Thymus (tissue), 14 donors: ENCODE measurements at places on chromosomes 3 and 15. TPM values are rescaled to one million over a fixed set of nuclear protein-coding genes. Genes with fewer than 3 reads are reported as not detected.
A peak's percentile ranks its signal among the peaks of the same experiment; 100 is the strongest.

- DNase-seq, result no peak
These were observed 16.8 kb upstream of the SMAD3 start for GRCh38 chr15:67048281-67049279.

Gene SKOR1
- total RNA-seq, result 0.14 TPM

Gene ST8SIA2
- total RNA-seq, result 2.1 TPM

Gene GPR160
- 7.7 TPM for total RNA-seq

DNA sequence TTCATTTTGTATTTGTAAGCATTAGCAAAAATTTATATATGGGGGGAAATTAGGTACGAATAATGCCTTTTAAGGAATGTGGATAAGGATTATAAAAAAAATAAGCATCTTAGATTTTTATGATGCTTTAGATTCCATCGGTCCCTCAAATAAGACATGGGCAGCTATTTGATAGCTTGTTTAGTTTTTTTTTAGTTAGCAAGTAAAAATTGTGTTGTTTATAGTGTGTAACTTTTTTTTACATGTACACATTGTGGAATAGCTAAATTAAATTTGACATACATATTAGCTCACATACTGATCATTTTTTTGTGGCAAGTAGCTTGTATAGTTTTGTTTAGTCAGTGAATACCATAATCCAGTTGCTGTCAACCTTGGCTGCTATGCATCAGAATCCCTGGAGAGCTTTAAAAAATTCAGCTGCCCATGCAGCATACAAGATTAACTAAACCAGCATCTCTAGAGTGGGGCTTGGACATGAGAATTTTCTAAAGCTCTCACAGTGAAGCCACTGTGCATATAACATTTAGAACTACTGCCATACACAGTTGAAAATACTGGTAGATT is 53.9 kb downstream of the TMOD3 start:
- DNase-seq, result no peak

Gene HLTF
- total RNA-seq, result 28.5 TPM

Gene DNASE1L3
- 52.0 TPM for total RNA-seq

- DNase-seq, result no peak
These were observed 79.0 kb upstream of the DCLK3 start for GRCh38 chr3:36843065-36844051.

DNA sequence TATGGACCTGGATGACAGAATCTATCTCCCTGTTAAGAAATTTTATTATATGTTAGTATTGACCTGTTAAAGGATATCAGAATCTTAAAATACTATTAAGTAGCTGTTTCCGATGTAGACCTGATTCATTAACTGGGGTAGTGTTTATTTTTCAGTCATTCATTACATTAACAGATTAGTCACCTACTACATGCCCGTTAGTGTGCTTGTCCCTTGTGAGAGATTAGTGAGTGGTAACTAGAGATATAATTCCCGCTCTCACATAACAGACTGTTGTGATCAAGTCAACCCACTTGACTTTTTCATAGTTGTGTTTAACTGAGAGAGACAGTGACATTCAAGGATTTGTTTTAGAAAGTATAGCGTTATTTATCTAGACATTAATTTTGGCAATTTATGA is 166.8 kb downstream of the TCF12 start:
- DNase-seq, result no peak

Gene ACKR2
- 0.14 TPM for total RNA-seq

DNA sequence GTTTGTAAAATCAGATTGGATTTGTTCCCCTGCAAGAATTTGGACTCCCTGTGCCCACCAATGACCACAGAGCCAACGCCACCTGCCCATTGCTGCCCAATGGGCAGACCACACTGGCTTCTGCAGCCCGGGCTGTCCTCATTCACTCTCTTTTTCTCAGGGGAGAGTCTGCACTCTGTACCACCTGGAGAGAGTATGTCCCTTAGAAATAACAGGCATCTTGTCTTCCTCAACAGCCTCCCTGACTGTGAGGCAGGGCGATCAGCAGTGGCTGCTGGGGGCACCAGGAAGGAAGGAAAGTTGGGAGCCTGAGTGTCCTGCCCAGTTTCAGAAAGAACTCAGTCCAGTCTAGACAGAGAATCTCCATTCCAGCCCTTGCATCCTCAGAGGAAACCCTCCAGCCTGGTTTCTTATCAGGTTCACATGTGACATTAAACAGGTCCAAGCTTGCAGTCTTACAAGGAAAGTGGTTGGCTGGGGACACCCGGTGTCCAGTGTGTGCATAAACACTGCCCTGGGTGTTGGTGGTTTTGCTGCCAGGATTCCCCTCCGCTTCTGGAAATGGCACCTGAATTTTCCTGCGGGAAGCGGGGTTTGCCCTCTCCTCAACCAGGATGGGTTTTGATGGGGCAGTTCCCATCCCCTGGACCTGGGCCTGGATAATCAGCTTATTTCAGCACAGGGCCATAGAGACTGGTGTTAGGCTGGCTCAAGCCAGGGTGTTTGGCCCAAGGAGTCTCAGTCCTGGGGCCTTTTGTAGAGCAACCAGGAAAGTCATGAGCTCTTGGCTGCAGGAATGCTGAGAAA is 37.2 kb downstream of the SSUH2 start:
- no peak for DNase-seq

- no peak for DNase-seq
These were observed 419.8 kb upstream of the NR2F2 start for GRCh38 chr15:95910643-95911212.

DNA sequence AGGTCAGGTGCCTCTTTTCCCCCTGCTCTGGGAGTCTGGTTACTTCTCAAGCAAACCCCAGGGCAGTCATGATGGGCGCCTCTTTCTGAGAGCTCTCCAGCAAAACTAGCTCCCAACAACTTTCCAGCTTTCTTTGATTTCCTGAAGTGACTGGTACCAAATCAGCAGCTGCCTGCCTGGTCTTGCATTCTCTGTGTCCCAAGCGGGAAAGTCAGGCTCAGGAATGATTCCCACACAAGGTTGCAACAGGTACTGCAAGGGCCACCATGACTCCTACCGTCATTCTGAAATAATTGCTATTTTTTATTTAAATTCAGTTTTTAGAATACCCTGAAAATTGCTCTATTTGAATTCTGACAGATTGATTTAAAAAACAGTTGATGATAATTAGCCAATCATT is 658.7 kb downstream of the SQOR start:
- DNase-seq, result no peak

DNA sequence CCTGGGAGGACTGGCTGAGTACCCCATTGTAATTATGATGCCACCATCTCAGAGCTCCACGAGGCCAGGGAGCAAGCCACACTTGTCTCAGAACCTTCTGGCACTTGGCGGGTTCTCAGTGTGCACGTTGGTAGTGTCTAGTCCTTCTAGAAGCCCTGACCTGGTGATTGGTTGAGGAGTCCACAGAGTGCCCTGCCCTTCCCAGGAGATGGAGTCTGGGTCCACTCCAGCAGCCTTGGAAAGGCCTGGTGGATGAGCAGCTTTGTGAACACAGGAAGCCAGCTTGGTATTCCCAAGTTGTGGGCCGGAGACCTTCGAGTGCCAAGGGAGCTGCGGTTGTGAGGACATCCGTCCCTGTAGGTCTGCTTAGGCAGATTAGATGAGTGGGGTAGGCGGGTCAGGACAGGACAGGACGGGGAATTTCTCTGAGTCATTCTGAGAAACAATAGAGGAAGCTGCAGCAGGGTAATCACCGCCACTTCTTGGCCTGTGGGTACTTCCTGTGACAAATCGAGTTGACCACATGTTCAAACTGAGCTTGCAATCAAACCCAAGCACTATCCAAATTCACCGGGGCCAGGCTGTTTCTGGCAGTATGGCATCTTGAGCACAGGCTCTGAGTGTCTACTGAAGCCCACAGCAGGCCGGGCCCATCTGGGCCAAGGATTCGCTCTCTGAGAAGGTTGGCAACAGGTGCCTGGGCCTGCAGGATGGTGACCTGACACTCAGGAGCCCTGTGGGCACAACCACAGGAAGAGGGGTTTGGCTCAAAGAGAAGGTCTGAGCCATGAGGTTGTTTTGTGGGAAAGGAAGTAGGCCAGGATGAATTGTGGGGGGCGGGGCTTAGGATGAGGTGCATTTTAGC is 71.5 kb upstream of the PLXNA1 start:
- peak; percentile 66 for DNase-seq

- DNase-seq, result peak; percentile 64
These were observed at the start of gene RASA2 for GRCh38 chr3:141486746-141487520. TSS of gene RASA2 (plus strand) at chr3:141487027. CDS start at chr3:141487084, 57 bp downstream.

DNA sequence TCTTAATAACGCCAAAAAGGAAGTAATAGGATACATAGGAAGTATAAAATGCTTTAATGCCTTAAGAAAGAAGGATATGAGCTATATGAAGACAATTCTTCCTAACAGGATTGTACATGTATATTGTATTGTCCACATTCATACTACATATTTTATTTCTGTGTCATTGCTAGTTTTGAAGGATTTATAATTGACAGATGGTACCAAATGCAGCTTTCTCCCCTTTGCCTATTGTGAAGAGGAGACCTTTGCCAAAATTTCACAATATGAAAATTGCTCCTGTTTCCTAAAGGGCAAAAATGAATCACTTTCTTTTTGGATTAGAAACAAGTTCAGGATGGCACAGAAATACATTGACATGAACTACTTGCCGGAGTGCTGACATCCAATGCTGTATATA is 34.8 kb upstream of the EOMES start:
- DNase-seq, result no peak

Gene TFRC
- total RNA-seq, result 48.2 TPM

DNA sequence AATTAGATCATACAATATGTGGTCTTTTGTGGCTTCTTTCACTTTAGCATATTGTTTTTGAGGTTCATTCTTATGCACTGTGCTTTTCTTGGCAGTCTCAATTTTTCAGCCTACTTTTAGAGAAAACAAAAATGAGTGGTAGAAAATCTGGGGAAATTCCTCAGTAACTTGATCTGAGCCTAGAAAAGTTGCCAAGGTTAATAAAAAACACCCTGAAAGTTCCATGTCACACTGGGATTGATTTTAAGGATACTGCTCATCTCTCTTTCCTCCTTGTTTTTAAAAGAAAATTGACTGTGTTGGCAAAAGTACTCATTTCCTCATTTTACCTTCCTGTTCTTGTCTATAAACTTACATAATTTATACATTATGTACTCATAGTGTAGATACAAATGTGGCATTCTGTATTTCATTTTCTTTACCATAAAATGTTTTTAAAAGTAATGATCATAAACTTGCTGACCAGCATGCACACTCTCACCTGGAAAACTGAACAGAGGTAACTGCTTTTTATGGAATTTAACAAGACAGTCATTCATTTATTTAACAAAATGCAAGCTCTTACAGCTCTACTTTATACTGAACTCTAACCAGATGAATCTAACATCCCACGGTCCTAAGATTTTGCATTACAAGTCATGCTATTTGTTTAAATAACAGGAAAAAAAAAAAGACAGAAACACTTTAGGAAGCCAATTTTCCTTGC is 28.6 kb upstream of the SH3BP5 start:
- no peak for DNase-seq

DNA sequence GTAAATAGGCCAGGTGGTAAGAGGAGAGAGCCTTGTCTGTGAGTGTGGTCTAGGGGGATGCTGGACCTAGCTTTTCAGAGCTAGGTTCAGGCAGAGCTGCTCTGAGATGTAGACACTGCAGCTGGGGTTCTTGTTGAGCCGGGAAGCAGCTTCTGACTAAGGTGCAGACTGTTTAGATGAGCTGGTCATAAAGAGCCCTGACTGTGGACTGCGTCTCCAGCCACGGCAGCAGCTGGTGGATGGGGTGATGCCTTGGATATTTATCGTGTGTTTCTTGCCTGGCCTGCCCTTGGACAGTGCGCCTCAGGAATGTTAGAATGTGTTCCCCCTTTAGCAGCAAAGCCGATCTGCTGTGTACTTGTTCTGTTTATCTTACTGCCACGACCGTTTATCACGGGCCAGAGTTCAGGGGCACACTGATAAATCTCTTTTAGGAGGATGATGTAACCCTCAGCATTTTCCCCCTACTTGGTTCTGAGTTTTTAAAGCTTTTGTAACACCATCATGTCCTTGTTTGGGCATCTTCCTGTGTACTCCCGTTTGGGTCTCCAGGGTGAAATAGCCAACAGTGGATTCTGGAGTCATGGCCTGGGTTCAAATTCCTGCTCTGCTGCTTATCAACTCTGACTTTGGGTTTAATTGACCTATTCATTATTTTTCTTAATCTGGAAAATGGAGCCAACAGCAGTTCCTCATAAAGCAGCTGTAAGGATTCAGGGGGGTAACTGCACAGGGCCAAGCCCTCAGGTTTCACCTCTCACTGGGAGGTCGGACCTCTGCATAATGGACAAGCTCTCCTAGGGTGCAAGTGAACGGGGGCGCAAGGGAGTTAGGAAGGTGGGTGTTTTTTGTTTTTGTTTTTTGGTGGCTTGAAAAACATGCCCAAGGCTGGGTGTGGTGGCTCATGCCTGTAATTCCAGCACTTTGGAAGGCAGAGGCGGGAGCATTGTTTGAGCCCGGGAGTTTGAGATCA is 51.4 kb downstream of the FLNB start:
- no peak for DNase-seq

- no peak for DNase-seq
These were observed 134.8 kb upstream of the MB21D2 start for GRCh38 chr3:193052354-193053045.

Gene MBD4
- 48.4 TPM for total RNA-seq

Gene UBA5
- total RNA-seq, result 33.9 TPM

- DNase-seq, result no peak
These were observed at the start of gene KBTBD13 for GRCh38 chr15:65076486-65077290. TSS of gene KBTBD13 (plus strand) at chr15:65076746. CDS start at chr15:65076816, 70 bp downstream.

DNA sequence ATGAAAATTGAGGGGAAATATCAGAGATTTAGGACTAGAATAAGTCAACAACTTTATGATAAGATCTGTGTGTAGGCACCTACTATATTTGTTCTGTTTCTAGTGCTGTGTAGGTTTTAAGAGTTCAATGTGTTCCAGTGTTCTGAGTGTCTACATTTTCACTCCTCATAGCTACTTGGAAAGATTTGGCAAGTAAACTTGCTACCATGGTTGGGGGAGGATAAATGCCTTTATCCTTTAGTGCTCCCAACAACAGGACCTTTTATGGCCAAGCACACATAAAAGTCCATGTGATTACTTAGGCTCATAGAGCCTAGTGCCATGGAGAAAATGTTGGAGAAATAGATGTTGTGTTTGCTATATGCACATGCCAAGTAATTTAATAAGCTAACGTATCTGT is 64.0 kb downstream of the LYSMD4 start:
- DNase-seq, result no peak

Gene TLR9
- 0.66 TPM for total RNA-seq

- DNase-seq, result no peak
These were observed 67.8 kb downstream of the LINGO1 start for GRCh38 chr15:77564938-77565337.

Gene IGDCC3
- 1.4 TPM for total RNA-seq

Gene TMEM207
- not detected for total RNA-seq

- no peak for DNase-seq
These were observed 182.8 kb upstream of the TOPAZ1 start for GRCh38 chr3:44058868-44059203.

Gene CYP1A2
- total RNA-seq, result not detected
